ENCODE measurements at places on chromosomes 1 and 21.

- no peak for DNase-seq
Measured at GRCh38 chr1:153774780-153775457, at the start of gene SLC27A3. Gene SLC27A3, plus strand, starts transcription at chr1:153775407. Its CDS starts 91 bp downstream, at chr1:153775498.

DNA sequence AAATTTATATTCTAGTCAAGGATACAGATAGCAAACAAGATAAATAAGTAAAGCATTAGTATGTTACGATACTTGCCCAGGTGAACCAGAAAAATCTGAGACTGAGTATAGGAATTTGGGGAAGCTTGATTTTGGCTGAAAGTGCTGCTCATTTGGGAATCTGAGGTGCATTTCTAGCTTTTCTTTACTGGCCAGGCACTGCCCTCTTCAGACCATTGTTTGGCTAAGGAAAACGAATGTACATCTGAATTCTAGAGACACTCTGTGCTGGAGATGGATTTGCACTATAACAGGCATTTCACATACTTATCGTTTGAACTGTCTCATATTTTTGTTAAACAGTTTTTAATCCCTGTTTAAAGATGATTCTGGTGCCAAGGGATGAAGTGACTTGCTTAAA is 23.4 kb downstream of the ARID1A start:
- DNase-seq, result no peak

GRCh38 chr1:189866606-189867005 is 611.1 kb downstream of the BRINP3 start:
- DNase-seq, result no peak

GRCh38 chr1:168303716-168304540 is 23.3 kb downstream of the TBX19 start:
- no peak for DNase-seq

GRCh38 chr21:44818640-44819011 is 764 bp upstream of the SUMO3 start:
- DNase-seq, result no peak

GRCh38 chr1:212484701-212485570 is 52.2 kb downstream of the NENF start:
- DNase-seq, result no peak

- DNase-seq, result no peak
Measured at GRCh38 chr1:199515261-199515660, 512.2 kb upstream of the NR5A2 start.

GRCh38 chr1:1438531-1439381 is 3.3 kb downstream of the VWA1 start:
- no peak for DNase-seq

- DNase-seq, result no peak
Measured at GRCh38 chr1:175075572-175076568, 8.2 kb downstream of the TNN start.

DNA sequence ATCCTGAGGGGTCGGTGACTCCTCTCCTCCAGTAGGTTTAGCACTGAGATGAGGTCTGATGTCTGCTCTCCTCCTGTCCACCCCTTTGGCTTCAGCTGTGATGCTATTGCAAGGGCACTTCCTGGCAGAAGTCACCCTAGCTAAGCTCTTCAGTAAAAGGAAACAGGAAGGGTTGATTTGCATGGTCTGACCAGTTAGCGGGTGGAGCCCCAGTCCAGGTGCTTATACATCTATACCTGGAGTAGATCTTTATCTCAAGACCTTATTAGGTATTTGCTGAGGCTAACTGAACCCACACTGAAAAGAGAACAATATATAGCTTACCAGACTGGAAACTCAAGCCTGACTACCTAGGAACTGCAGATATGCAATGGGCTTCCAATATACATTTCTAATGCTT is 28.9 kb upstream of the NFASC start:
- DNase-seq, result peak; percentile 72

Data from OCI-LY7 (cell line).